RPMI7951 (cell line): ENCODE measurements at places on chromosomes 4 and X.

DNA sequence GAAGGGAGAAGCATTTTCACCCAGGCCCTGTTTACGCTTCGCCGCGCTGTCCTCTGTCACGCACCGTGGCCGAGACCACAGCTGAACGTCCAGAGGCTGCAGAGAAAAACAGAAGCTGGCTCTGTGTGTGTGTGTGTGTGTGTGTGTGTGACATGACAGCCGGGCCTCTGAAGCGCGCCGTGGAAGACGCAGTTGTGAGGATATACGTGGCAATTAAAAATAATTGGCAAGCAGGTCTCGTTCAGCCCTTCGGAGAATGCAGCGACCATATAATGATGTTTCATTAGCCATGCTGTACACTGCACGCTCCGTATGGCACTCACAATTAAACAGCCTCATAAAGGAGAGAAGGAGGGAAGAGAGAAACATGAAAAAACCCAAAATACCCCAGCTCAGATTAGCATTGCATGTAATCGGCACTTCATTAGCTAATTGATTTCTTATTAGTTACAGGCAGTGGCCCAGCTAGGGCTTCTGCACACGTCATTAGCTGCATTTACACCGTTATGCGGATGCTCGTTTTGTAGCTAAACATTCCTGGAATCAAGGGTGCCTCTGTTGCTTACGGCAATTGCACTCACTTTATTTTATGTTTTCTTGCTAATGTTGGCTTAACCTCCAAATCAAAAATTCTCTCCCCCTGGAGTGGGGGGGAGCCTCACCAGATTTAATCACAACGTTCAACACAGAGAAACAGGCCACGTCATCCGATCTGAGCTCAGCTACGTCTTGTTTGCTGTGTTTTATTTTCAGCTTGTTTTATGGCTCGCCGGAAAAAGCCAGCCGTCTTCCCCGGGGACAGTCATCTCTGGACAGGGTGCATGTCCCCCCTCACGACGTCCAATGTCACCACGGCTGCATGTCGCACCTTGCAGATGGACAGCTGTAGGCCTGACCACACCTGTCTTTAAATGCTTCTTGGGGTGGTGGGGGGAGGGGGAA, 74.6 kb upstream of the SHOX start:
- no peak for DNase-seq

DNA sequence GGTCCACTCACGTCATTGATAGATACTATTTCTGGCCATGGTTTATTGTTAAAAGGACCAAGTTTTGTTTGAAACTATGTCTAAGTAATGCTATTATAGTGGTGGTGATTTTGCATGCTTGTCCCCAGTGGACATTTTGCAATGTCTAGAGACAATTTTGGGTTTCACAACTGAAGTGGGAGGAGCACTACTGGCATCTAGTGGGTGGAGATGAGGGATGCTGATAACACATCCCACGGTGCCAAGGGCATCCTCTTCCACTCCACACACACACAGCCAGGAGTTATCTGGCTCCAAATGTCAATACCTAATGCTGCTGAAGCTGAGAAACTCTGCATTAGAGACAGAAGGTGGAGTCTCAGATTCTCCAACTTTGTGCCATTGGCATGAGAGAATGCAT, 131.2 kb downstream of the FRMPD4 start:
- DNase-seq, result peak; percentile 49

GRCh38 chrX:41737065-41737464, 13.1 kb downstream of the GPR82 start:
- no peak for DNase-seq

DNA sequence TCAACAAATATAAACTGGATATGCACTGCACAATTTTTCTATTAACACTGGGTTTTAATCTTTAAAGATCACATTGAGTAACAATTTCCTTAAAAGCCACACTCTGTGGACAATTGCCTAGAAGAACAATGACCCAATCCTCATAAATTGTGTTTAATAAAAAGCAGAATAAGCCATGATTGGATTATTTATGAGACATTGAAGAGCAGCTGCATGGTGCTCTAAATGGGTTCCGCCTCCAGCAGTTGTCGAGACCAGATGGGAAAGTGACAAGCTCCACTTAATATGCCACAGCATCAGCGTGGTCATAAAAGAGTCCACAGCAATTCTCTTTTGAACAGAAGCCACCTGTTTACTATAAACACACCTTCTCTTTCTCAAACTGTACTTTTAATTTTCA, 635.2 kb upstream of the FRG1 start:
- no peak for DNase-seq

- peak; percentile 13 for DNase-seq
Measured at GRCh38 chrX:136954930-136955329, 74.4 kb upstream of the RBMX start.

GRCh38 chr4:164239433-164239832, 514.5 kb upstream of the SMIM31 start:
- DNase-seq, result no peak

- DNase-seq, result no peak
Measured at GRCh38 chr4:103289186-103289585, 91.0 kb upstream of the CENPE start.

GRCh38 chr4:108107101-108107500, 61.6 kb downstream of the LEF1 start:
- DNase-seq, result no peak

- no peak for DNase-seq
Measured at GRCh38 chrX:80335062-80335830, 85.0 kb upstream of the TENT5D start.

- DNase-seq, result peak; percentile 20
Measured at GRCh38 chr4:113476800-113477199, 284.7 kb downstream of the CAMK2D start.

GRCh38 chrX:7090641-7091040, 56.9 kb upstream of the STS start:
- DNase-seq, result no peak

DNA sequence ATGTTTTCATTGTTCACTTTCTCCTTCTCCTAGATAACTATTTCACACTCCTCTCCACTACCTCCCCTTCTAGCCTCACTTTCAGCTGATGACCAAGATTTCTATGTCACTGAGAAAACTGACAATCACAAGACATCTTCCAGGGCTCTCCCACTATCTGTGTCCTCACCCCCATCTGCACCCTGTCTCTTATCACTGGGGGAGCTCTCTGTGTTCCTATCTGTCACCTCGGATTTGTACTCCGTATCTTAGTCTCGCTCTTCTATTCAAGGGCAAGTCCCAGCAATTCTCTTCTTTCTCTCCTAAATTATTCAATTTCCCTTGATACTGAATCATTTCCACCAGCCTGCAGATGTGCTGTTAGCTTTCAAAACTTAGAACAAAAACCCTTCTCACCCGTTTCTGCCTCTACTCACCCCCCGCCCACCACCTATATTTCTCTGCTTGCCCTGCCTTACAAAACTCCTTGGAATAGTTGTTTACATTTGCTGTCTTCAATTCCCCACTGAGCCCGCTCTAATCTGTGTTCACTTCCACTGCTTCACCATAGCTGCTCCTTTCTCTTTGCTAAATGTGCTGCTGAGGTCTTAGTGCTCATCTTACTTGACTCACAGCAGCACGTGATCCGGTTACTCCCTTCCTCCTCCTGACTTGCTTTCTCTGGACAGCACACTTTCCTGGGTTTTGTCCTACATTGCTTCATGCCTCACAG, 293.2 kb downstream of the UNC5C start:
- DNase-seq, result no peak

DNA sequence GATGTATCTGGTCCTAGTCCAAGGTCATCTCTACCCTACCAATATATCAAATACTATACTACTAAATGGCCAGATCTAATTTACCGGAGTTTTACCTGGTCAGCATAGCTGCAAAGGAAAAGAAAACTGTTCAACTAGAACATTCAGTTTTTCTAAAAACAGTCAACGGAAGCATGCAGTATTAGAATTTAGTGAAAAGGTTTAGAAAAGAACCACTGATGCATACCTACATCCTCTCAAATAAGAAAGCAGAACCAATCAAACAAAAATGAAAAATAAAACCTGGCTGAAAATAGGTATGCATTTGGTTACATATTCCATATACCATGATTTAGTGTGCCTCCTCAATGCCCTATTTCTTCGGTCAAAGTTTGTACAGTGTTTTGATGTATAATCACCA, 140.0 kb downstream of the CHM start:
- no peak for DNase-seq

GRCh38 chrX:63754136-63754859, 30.7 kb downstream of the ARHGEF9 start:
- DNase-seq, result peak; percentile 28

GRCh38 chrX:68698942-68699341, 51.5 kb downstream of the STARD8 start:
- no peak for DNase-seq

- DNase-seq, result no peak
Measured at GRCh38 chr4:124955476-124955875, 242.9 kb upstream of the ANKRD50 start.

GRCh38 chr4:142160509-142160908, 524.1 kb downstream of the IL15 start:
- DNase-seq, result no peak

- DNase-seq, result no peak
Measured at GRCh38 chr4:94369046-94369445, 26.4 kb upstream of the HPGDS start.

- DNase-seq, result peak; percentile 78
Measured at GRCh38 chr4:1011022-1011665, at the start of gene FGFRL1. Gene FGFRL1 (plus strand): TSS chr4:1011626. CDS start chr4:1012486, 860 bp downstream.

DNA sequence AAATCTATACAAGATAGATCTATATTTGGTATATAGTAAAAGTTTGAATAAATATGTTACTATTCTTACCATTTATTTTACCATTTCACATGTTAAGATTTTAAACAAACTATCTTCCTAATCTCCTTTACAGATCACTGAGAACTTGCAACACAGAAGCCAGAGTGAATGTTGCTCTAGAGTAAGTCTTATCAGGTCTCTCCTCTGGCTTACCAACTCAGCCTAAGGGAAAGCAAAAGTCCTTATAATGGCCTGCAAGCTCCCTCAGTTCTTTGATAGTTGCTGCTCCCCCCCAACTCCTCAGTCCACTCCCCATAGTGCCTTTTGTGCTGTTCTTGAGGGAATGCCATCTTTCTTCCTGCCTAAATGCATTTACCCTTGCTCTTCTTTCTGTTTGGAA, 25.7 kb upstream of the SLC7A11 start:
- DNase-seq, result no peak

DNA sequence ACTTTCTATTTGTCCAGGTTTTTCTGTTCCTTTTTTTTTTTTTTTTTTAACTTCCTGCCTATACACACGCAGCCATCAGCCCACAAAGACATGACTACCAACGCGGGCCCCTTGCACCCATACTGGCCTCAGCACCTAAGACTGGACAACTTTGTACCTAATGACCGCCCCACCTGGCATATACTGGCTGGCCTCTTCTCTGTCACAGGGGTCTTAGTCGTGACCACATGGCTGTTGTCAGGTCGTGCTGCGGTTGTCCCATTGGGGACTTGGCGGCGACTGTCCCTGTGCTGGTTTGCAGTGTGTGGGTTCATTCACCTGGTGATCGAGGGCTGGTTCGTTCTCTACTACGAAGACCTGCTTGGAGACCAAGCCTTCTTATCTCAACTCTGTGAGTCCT, 2.1 kb downstream of the EBP start:
- no peak for DNase-seq

DNA sequence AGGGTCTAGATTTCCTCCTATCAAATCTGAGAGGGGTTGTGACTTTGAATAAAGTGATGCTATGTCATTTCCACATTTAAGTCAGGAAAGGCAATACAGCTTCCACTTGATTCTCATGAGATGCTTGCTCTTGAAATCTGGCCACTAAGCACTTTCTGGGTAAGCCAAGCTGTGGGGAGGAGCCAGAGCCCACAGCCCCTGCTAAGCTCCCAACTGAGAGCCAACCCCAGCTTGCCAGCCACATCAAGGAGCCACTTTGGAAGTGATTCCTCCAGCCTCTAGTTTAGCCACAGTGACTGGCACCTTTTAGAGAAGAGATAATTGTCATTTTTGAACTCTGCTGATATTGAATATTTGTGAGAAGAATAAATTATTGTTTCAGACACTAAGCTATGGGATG, 1441.5 kb upstream of the IGFBP7 start:
- no peak for DNase-seq

- no peak for DNase-seq
Measured at GRCh38 chr4:125689805-125690204, 375.1 kb downstream of the FAT4 start.
